ENCODE measurements at places on chromosomes 5 and 9. TPM values are rescaled to one million over a fixed set of nuclear protein-coding genes. Genes with fewer than 3 reads are reported as not detected.
A peak's percentile ranks its signal among the peaks of the same experiment; 100 is the strongest.

GRCh38 chr9:71918419-71918818 is 7.0 kb downstream of the C9orf85 start:
- no peaks in the 10 kb centered on the region for H3K27me3 ChIP-seq
- H3K4me3 ChIP-seq = no peak overlapping the region
- no peaks in the 10 kb centered on the region for H3K36me3 ChIP-seq
- H3K27ac ChIP-seq = no peak overlapping the region

- H3K4me3 ChIP-seq = no peak overlapping the region
- DNase-seq = no peak
- H3K36me3 ChIP-seq = no peaks in the 10 kb centered on the region
- H3K27ac ChIP-seq = no peak overlapping the region
- no peaks in the 10 kb centered on the region for H3K27me3 ChIP-seq
- H3K4me1 ChIP-seq = no peaks in the 10 kb centered on the region
These were observed 8.3 kb downstream of the OR13C8 start for GRCh38 chr9:104577263-104577662.

GRCh38 chr5:52709167-52709925 is 78.4 kb upstream of the ITGA1 start:
- no peaks in the 10 kb centered on the region for H3K36me3 ChIP-seq
- DNase-seq = peak; percentile 65
- peak overlapping the region; percentile 66 for H3K4me3 ChIP-seq
- H3K27ac ChIP-seq = peak overlapping the region; percentile 89
- H3K4me1 ChIP-seq = peaks cover 30% of the 10 kb centered on the region
- no peaks in the 10 kb centered on the region for H3K27me3 ChIP-seq

DNA sequence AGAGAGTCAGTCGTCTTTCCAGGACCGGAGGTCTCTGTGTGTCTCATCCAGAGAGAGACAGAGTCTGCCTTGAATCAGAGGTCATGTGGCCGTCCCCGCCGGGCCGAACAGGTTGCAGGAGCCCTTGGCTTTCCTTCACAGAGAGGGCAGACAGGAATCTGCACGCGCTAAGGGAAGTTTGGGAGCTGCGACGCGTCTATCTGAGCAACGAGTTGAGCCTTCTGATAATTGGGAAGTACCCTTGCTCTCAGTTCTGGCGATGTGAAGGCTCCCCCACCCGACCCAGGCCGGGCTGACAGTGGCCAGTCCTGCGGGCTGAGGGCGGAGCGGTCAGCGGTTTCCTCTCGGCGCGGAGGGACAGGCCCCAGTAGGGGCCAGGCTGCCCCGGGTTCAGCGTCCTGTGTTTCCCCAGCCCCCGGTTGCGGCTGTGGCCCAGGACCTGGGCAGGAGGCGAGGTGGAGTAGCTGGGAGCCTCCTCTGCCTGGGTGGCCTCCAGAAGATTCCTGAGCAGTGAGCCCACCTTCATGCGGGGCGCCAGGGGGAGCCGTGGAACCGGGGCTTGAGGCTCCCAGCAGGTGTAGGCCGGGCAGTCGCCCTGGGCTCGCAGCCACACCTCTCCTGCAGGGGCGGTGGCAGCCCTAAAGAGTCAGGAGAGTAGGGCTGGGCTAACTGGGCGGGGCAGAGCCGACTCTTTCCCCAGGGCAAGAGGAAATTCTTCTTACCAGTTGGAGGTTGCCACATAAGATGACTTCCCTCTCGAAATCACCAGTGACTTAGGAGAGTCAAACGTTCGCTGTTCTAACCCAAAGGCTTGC is 13.9 kb downstream of the NR2F1 start:
- H3K4me1 ChIP-seq = peaks cover 11% of the 10 kb centered on the region
- no peak overlapping the region for H3K27ac ChIP-seq
- no peaks in the 10 kb centered on the region for H3K36me3 ChIP-seq
- no peak overlapping the region for H3K4me3 ChIP-seq

GRCh38 chr5:21236971-21237427 is 1249.0 kb upstream of the CDH18 start:
- no peaks in the 10 kb centered on the region for H3K27me3 ChIP-seq
- no peak overlapping the region for H3K4me3 ChIP-seq
- no peak for DNase-seq
- H3K4me1 ChIP-seq = no peaks in the 10 kb centered on the region

- peaks cover 41% of the 10 kb centered on the region for H3K4me1 ChIP-seq
- no peak for DNase-seq
- peaks cover 9% of the 10 kb centered on the region for H3K36me3 ChIP-seq
- no peaks in the 10 kb centered on the region for H3K27me3 ChIP-seq
- H3K27ac ChIP-seq = peak overlapping the region; percentile 56
- H3K4me3 ChIP-seq = no peak overlapping the region
These were observed 308.1 kb downstream of the ARHGAP26 start for GRCh38 chr5:143078313-143078712.

DNA sequence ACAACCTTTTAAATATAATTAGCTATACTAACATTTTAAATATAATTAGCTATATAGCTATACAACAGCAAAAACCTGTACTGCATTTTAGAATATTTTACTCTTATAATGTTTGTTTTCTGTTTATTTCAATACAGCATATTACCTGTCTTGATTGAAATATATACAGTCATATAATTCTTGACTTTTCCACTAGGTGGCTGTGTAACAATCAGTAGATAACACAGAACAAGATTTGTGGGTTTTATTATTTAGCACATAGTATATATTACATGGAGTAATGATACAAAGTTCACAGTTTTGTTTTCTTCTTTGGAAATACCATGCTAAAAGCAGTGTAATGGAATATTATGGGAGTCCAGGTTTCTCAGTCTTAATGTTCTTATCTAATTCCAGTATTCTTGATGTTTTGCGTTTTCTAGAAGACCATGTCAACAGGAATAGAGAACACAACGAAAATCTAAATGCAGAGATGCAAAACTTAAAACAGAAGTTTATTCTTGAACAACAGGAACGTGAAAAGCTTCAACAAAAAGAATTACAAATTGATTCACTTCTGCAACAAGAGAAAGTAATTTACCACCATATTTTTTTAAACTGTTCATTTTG is 13.3 kb downstream of the HMMR start:
- no peaks in the 10 kb centered on the region for H3K36me3 ChIP-seq
- H3K27ac ChIP-seq = no peak overlapping the region
- DNase-seq = no peak
- H3K27me3 ChIP-seq = no peaks in the 10 kb centered on the region

DNA sequence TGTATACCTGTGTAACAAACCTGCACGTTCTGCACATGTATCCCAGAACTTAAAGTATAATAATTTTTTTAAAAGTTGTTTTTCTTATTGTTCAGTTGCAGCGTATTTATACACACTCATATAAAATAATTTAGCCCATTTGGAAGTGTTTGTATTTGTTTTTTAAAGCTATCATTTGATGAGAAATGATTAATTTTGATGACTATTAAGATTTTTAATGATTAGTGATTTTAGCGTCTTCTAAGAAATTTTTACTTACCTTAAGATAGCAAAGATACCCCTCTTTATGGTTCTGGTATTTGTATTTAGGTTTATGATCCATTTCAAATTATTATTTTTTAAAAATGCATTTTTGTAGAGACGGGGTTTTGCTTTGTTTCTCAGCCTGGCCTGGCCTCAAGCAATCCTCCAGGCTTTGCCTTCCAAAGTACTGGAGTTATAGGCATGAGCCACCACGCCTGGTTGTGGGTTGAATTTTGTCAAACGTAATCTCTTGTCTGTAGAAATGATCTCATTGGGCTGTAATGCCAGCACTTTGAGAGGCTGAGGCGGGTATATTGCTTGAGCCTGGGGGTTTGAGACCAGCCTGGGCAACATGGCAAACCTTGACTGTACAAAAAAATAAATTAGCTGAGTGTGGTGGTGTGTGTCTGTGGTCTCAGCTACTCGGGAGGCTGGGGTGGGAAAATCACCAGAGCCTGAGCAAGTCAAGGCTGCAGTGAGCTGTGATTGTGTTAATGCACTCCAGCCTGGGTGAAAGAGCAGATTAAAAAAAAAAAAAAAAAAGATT is 26.9 kb downstream of the CSNK1G3 start:
- no peak overlapping the region for H3K27ac ChIP-seq
- peaks cover 45% of the 10 kb centered on the region for H3K4me1 ChIP-seq
- no peak for DNase-seq
- no peaks in the 10 kb centered on the region for H3K27me3 ChIP-seq
- H3K4me3 ChIP-seq = no peak overlapping the region

- peaks cover 58% of the 10 kb centered on the region for H3K4me1 ChIP-seq
- no peaks in the 10 kb centered on the region for H3K27me3 ChIP-seq
- DNase-seq = no peak
- no peaks in the 10 kb centered on the region for H3K36me3 ChIP-seq
- H3K4me3 ChIP-seq = no peak overlapping the region
These were observed 58.3 kb upstream of the TGFBR1 start for GRCh38 chr9:99046542-99047071.

- no peaks in the 10 kb centered on the region for H3K36me3 ChIP-seq
- H3K27ac ChIP-seq = no peak overlapping the region
- no peaks in the 10 kb centered on the region for H3K27me3 ChIP-seq
- no peaks in the 10 kb centered on the region for H3K4me1 ChIP-seq
- no peak overlapping the region for H3K4me3 ChIP-seq
- DNase-seq = no peak
These were observed 345.9 kb upstream of the CD180 start for GRCh38 chr5:67542479-67542878.

DNA sequence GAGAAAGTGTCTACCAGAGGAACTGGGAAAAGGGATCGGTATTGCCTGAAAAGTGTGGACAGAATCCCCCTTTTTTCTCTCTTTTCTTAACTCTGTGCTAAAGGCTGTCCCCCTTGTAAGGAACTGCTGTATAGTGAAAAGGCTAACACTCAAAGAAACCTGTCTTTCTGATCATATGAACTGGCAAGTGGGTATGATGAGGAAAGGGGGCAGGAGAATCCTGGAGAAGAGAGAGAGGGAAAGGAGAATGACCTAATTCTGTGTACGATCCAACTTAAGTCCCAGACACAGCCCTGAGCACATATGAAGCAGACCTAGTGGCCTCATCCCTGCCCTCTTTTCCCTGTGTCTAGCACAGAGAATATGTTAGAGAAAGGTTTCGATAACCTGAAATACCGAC is 967 bp downstream of the ANKRD31 start:
- peak overlapping the region; percentile 89 for H3K4me3 ChIP-seq
- peak overlapping the region; percentile 87 for H3K27ac ChIP-seq
- DNase-seq = no peak
- H3K36me3 ChIP-seq = no peaks in the 10 kb centered on the region
- no peaks in the 10 kb centered on the region for H3K27me3 ChIP-seq
- no peaks in the 10 kb centered on the region for H3K4me1 ChIP-seq

- DNase-seq = no peak
- no peaks in the 10 kb centered on the region for H3K4me1 ChIP-seq
- no peak overlapping the region for H3K27ac ChIP-seq
- peaks cover 15% of the 10 kb centered on the region for H3K36me3 ChIP-seq
- no peak overlapping the region for H3K4me3 ChIP-seq
- no peaks in the 10 kb centered on the region for H3K27me3 ChIP-seq
These were observed 453.7 kb downstream of the LRRC70 start for GRCh38 chr5:63032343-63032742.

DNA sequence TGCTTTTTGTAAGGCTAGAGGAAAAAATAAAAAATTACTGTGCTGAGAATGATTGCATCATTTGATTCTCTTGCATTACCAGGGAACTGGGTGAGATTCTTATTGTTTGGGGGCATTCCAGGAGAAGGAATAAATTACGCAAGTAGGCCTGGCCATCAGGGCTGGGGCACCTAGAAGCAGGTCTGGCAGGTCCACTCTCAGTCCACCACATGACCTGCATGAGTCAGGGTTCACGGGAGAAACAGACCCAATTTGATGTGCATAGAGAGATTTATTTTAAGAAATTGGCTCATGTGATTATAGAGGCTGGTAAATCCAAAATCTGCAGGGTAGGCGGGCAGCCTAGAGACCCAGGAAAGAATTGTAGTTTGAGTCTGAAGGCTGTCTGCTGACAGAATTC is 59.6 kb downstream of the ZNF622 start:
- no peak for DNase-seq
- H3K4me1 ChIP-seq = no peaks in the 10 kb centered on the region
- no peak overlapping the region for H3K4me3 ChIP-seq
- H3K27ac ChIP-seq = no peak overlapping the region

DNA sequence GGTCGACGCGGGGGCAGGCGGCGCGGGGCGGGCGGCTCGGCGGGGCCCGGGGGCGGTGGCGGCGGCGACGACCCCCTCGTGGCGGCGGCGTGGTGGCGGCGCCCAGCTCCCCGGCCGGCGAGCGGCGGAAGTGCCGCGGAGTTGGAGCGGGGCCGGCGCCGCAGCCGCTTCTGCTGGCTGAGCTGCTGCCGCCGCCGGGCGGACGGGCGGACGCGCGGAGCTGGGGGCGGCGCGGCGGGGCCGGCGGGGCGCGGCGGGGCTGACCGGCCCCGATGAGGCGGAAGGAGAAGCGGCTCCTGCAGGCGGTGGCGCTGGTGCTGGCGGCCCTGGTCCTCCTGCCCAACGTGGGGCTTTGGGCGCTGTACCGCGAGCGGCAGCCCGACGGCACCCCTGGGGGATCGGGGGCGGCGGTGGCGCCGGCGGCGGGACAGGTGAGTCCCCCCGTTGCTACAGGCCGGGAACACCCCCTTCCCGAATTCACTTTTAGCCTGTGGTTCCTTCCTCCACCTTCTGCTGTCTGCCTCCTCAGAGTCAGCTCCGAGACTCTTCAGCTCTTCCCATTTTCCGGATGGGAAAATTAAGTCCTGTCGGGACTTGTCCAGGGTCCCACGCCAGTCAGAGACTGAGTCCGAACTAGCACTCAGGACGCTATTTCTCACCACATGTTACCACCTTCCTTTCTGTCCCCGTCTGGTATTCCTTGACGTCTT is at the start of gene GALNT10:
GALNT10 (plus strand) TSS at position 139 of the 710 bp plus-strand sequence; CDS start at position 273, 134 bp downstream.
- H3K27me3 ChIP-seq = no peaks in the 10 kb centered on the region
- no peaks in the 10 kb centered on the region for H3K36me3 ChIP-seq
- peak; percentile 87 for DNase-seq

- H3K27ac ChIP-seq = no peak overlapping the region
- DNase-seq = no peak
- H3K4me1 ChIP-seq = no peaks in the 10 kb centered on the region
These were observed 55.2 kb downstream of the SLC1A3 start for GRCh38 chr5:36661456-36662220.

GRCh38 chr5:135883441-135883840 is 12.2 kb downstream of the IL9 start:
- no peaks in the 10 kb centered on the region for H3K36me3 ChIP-seq
- peaks cover 5% of the 10 kb centered on the region for H3K4me1 ChIP-seq
- H3K27me3 ChIP-seq = peaks cover 28% of the 10 kb centered on the region
- H3K4me3 ChIP-seq = no peak overlapping the region
- no peak for DNase-seq

DNA sequence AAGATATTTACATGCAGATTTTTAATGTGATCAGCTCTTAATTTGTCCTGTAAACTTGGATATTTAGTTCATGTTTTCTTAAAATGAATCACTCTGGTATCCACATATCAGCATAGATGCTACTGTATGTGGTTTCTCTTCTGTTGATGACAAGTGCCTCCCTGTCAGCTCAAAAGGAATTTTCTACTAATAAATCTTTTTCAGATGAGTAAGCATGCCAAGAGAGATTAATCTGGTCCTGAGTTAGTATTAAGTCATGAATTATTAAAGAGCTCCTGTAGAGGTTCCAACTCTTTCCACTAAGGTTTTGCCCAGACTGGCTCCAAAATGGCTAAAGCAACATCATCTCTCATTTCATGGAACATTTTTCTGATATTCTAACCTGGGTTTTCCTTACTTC is 129.2 kb downstream of the GOLPH3 start:
- H3K36me3 ChIP-seq = no peaks in the 10 kb centered on the region
- H3K27ac ChIP-seq = no peak overlapping the region
- no peaks in the 10 kb centered on the region for H3K27me3 ChIP-seq

C5orf47 gene
- not detected for total RNA-seq

ADAM19 gene
- 358 TPM for total RNA-seq

SLC9A3 gene
- 1.1 TPM for total RNA-seq

EQTN gene
- not detected for total RNA-seq

CCDC180 gene
- 4.9 TPM for total RNA-seq

PCDHGB3 gene
- 0.71 TPM for total RNA-seq

PAX5 gene
- 2.1 TPM for total RNA-seq

NFIB gene
- not detected for total RNA-seq

TXN gene
- 229 TPM for total RNA-seq

OBP2B gene
- not detected for total RNA-seq

MUSK gene
- not detected for total RNA-seq

WNK2 gene
- total RNA-seq = not detected

Measured in natural killer cell treated with Interleukin-12 subunit alpha and Interleukin-12 subunit beta and Interleukin-15 and Interleukin-18, amount 100 ng/mL, for 72 hours (primary cell).